ENCODE measurements at places on chromosomes 2 and 18. TPM values are rescaled to one million over a fixed set of nuclear protein-coding genes. Genes with fewer than 3 reads are reported as not detected.

BUB1 gene
- 31.0 TPM for total RNA-seq

ASTL gene
- 0.24 TPM for total RNA-seq

ZFAND2B gene
- 24.8 TPM for total RNA-seq

PLEK gene
- total RNA-seq: not detected

ARHGAP28 gene
- total RNA-seq: 5.3 TPM
